ENCODE measurements at places on chromosomes 3 and 15.

DNA sequence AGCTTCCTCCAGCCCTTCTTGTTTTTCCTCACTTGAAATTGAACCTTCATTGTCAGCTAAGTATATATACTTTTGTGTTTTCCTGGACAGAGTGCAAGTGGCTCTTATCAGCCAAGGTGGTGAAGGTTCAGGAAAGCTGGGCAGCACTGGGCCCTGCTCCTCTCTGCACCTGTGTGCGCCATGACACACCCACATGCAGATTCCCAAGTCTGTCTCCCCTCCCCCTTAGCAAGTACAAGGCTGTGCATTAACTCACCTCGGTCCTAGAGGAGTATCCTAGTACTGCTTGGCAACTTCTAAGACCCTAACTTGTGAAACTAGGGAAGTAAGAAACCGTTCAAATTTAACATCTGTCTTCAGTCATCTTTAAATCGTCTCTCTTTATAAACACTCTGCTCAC is 85.8 kb downstream of the SLC49A4 start:
- DNase-seq, result no peak

DNA sequence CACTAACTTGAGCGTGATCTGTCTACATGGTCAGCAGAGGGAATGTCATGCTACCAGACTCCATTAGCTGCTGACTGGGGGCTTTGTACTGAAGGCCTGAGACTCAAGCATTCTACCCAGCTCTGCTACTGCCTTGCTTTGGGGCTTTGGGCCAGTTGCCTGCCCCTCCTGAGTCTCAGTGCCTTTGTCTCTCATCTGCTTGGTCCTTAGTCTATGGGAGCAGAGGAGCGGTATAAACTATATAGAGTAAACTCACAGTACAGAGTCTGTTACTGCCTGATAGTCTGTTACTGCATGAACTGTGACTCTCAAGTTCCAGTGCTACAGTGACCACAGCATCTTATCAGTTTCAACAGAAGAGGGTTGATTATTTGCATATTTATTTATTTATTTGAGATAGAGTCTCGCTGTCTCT is 38.5 kb upstream of the C15orf39 start:
- DNase-seq, result no peak

DNA sequence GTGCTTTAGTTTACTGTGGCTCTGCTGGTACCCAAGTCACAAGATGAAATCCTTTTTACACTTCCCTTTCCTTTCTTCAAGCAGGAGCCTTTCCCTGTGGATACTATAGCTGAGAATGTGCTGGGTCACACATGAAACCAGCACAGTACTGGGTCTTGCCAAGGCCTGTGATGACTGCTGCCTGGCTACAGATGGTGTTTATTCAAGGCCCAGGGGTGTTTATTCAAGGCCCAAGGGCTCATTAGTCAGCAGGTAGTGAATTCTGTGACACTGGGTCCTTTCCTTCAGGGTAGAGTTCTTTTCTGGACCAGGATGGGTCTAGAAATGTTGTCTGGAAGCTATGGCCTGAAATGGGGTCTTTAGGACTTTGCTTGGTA is 99.4 kb downstream of the SH3GL3 start:
- DNase-seq, result no peak

GRCh38 chr3:183710231-183710630 is 12.6 kb downstream of the YEATS2 start:
- DNase-seq, result no peak

GRCh38 chr3:190591080-190591479 is 77.2 kb downstream of the IL1RAP start:
- DNase-seq, result no peak

DNA sequence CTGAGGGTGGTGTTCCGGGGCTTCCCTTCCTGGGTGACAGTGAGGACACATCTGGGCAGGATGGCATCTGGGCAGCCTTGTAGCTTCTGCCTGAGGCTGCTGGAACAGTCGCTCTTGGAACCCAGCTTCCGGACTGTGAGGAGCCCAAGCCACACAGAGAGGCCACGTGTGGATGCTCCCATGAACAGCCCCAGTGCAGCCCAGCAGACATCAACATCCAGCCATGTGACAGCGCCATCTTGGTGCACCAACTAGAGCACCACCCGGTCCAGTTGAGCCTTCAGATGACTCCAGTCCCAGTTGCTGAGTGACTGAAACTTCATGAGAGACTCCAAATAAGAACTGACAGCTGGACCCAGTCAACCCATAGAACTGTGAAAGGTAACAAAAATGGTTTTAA is 15.5 kb upstream of the CTSH start:
- no peak for DNase-seq

DNA sequence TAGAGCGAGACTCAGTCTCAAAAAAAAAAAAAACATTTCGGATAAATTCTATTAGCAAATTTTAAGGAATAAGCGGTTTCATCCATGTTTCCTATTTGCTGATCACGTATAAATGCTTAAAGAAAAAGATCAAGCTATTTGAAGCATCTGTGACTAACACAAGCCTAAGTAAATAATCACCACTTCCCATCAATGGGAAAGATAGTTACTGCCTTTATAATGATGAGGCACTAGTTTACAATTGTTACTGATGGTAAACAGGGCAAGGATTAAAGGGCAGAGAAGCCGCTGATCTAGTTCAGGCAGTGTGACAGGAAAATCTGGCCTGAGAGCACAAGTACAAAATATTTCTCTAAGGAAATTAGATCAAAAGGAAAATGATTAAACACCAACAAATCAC is 13.7 kb downstream of the CLPX start:
- no peak for DNase-seq
